ENCODE measurements at places on chromosomes 3 and 15.

DNA sequence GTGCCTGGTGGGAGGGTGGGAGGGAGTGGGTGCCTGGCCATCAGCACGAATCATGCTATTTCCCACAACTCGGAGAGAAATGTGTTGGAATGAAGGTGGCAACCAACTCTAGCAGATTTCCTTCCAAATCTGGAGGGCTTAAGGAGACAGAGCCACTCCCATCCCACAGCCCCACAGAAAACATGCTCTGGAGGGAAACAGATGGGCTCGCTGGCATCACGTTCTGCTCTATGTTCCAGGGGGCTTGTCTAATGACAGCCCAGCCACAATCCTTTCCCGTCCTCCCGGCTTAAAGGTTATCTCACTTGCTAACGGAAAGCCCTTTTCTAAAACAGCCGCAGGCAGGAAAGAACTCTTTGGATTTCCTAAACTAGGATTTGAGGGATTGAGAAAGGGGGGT, 65.3 kb downstream of the ADAMTS17 start:
- no peak for DNase-seq

GRCh38 chr15:59174835-59175831, 31.5 kb upstream of the LDHAL6B start:
- peak; percentile 35 for DNase-seq

DNA sequence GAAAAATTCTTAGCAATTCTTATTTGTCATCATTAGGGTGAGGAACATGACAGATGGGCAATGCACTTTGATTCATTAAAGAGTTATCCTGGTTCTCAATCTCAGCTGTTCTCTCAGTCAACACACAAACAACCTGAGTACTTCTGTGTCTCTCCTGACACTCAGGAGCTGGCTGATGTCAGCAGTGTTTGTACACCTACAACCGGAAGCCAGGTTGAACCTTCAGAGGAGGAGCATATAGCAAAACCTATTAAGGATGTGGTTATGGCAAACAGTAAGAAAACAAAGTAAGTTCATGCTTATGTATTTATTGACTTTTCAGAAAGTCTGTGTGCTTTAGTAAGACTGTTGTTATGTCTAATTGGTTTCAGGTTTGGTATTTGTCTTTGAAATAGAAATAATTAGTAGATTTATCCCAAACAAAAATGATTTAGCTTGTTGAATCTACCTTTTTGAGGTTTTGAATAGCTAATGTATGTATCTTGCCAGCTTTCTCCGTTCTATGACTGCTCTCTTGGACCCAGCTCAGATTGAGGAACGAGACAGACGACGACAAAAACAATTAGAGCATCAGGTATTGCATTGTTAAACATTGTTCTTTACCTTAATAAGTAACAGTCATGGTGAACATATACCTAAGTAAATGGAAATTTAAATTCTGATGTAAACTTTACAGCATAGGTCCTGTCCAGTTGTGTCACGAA, 36.6 kb downstream of the CCDC66 start:
- DNase-seq: no peak

GRCh38 chr3:108388136-108389132, 92.1 kb downstream of the HHLA2 start:
- DNase-seq: no peak

DNA sequence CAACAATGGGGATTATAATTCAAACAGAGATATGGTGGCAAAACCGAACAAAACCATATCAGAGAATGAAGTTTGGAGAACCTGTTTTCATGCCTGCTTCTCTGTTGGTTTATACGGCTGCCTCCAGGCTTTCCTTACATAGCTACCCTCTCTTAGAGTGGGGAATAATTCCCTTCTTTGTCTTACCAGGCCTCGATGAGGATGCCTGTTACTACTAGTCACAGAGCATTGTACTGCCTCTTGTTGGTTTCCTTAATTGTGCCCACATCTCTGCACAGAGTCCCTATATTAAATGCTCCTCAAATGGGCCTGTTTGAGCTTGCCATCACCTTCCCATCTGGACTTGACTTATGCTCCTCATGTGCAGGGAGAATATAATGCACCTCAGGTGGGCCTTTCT, 92.9 kb downstream of the NCEH1 start:
- DNase-seq: no peak

DNA sequence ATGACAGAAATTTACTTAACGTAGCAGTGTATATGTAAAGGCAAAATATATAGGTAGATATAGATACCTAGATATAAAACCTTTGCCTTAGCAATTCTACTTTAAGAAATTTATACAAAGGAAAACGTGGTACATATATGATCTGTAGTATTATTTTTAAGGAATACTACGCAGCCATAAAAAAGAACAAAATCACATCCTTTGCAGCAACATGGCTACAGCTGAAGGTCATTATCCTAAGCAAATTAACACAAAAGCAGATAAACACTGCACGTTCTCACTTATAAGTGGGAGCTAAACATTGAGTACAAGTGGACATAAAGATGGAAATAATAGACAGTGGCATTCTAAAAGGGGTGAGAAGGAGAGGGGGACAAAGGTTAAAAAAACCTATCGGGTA, 14.8 kb upstream of the LIPC start:
- no peak for DNase-seq

- peak; percentile 7 for DNase-seq
Observed at GRCh38 chr15:68228143-68228970, 1.2 kb downstream of the CLN6 start.

- DNase-seq: peak; percentile 22
Observed at GRCh38 chr3:194129581-194130133, 6.3 kb upstream of the HES1 start.

DNA sequence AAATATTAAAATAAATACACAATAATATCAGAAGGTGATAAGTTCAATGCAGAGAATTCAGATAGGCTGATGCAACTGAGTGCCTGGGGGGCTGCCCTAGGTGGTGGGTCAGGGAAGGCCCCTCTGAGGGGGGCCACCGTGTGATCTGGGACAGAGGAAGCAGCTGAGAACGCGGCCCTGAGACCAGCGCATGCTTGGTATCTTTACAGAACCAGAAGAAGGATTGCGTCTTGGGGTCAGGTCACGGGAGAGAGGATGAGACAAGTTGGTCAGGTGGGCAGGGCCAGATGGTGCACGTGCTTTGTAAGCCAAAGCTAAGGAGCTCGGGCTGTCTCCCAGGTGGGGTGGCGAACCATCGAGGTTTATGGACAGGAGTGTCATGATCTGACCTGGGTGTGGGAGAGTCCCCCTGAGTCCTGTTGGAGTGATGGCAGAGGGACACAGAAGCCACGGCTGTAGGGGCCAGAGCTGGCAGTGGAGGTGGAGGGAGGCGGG, 121.2 kb downstream of the ETFA start:
- DNase-seq: no peak

GRCh38 chr3:10625323-10625722, 119.9 kb upstream of the ATP2B2 start:
- DNase-seq: no peak

DNA sequence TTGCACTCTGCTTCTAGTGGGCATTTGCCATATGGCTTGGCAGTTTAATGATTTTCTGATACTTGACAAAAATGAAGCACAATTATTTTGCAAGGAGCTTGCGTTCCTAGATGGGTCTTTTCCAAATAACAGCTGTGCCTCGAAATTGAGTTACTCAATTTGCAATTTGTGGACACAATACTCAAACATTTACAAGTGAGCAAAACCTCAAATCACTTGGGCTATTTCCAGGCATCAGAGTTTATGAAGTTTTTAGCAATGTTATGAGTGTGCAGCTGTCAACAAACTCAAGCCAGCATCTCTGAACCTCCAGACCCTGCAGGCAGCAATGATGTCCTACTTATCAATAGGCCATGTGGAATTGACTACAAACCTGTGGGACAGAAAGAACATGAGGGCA, 41.3 kb downstream of the NMNAT3 start:
- no peak for DNase-seq

GRCh38 chr15:85986741-85987140, 92.9 kb upstream of the AGBL1 start:
- no peak for DNase-seq

DNA sequence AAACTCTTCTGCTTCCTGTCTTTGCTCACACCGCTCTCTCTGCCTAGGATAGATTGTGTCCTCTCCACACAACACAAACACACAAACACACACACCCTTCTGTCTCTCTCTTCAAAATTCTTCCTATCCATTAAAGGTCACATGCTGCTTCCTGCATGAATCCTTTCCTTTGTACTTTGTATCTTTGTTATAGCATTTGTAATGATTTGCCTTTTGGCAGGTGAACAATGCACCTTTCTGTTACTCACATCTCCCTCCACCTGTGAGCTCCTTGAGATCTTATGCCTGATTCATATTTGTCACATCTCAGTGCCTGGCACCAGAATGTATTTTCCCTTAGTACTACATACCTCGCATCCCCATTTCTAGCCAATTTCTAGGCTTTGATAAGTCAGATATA, 251.4 kb upstream of the UMPS start:
- no peak for DNase-seq

DNA sequence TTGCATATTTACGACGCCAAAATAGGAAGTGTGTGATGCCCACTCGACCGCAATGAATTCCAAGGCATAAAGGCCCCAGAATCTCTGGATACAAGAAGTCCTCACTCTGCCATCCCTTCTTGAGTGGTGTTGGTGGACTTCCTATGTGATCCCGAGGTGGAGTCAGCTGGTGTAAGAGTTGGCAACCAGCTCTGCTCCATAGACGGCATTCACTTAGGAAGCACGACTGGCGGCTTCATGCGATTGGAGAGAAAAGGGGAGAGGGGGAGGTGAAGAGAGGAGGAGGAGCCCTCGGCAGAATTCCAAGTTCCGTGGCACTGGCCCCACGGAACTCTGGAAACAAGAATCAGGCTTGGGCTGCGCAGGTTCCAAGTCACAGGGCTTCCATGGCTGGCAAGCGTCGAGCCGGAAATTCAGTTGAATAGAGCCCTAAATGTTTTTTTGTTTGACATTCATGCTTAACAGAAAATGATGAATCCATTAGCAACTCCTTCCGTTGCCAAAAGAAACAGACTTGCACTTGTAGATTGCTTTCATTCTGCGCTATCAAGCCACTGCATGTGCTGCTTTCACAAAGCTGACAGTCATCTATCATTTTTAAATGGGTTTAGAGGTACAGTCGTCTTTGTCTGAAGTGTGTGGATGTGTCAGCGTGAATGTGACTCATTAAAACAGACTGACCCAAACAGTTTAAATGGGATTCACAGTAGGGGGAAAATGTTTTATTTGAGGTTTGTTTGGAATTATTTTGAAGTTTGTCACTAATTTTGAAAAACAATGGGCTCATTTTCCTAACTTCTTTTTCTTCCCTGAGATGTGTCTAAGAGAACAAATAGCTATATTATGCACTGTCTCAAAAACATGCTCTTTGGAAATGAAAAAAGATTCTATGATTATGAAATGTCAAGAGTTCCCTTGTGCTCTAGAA, 428.3 kb upstream of the ATP11B start:
- no peak for DNase-seq

- DNase-seq: no peak
Observed at GRCh38 chr15:47415539-47415971, 301.8 kb upstream of the SEMA6D start.

DNA sequence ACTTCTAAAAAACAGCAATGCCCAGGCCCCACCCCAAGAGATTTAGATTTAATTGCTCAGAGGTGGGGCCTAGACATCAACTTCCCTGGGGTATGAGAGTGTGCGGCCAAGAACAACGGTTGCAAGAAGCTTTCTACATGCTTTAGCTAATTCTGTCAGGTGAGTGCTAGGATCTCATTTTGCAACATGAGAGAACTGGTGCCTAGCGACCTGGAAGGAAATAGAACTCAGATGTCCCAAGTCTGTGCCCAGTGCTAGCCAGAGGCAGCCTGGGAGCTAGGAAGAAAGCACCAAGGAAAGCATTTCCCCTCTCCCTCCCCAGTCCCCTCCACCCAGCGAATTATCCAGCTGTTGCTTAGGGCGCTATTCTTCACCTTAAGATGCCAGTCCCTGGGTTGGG, 22.9 kb upstream of the HRH1 start:
- DNase-seq: no peak

- no peak for DNase-seq
Observed at GRCh38 chr15:56805466-56806147, 72.3 kb upstream of the ZNF280D start.

DNA sequence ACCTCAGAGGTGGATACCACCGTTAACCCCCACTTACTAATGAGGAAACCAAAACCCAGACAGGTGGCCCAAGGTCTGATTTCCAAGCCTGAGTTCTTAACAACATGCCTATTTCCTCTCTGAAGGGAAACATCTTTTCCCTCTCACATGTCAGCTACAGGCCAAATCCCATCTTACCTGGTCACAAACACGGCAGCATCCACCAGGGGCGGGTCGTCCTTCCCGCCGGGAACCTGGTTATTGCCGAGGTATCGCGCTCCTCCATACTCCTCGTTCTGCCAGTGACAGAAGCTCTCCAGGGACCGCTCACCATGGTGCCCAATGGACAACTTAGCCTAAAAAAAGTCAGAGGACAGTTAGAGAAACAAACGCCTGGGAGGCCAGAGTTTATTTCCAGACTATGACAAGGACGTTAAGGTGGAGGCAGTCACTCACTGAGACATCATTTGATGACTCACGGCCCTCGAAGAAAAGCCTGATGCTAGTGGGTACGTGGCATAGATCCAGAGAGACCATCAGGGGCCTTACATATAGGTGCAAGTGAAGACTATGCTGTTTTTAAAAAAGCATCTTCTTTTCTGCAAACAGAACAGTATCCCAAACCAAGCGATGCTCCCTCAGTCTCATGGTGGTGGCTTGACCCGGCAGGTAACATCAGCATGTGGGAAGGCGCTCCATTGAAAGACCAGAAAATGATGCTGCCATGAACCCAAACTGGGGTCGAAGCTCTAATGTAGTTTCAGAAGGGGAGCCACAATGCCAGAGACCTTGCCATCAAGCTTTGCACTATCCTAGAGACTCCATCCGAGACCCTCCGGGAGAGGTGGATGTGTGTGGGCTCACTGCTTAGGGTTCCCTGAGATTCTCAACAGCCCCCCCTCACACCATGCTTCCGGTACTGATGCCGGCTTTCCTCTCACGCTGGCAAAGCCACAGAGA, 80.2 kb downstream of the ADAMTS17 start:
- DNase-seq: no peak

Data from left ventricle myocardium inferior (tissue), 1 donor.